ENCODE measurements at places on chromosomes 16 and 17.

DNA sequence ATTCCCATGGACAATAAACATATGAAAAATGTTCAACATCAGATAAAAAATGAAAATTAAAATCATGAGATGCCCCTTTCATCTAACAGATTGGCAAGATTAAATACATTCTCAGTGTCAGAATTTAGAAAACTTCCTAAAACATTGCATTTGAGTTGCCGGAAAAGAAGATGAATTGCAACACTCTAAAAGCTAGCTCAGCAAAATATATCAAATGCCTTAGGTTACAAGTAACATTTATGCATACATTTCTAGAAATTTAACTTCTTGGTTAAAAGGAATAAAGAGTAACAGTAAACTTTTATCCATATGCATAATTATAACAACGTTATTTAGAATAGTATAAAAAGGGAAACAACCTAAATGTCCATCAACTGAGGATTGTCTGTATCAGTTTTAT is 239.0 kb downstream of the PMP22 start:
- no peak for DNase-seq

GRCh38 chr16:78483124-78483992 is 383.9 kb downstream of the WWOX start:
- DNase-seq: no peak

DNA sequence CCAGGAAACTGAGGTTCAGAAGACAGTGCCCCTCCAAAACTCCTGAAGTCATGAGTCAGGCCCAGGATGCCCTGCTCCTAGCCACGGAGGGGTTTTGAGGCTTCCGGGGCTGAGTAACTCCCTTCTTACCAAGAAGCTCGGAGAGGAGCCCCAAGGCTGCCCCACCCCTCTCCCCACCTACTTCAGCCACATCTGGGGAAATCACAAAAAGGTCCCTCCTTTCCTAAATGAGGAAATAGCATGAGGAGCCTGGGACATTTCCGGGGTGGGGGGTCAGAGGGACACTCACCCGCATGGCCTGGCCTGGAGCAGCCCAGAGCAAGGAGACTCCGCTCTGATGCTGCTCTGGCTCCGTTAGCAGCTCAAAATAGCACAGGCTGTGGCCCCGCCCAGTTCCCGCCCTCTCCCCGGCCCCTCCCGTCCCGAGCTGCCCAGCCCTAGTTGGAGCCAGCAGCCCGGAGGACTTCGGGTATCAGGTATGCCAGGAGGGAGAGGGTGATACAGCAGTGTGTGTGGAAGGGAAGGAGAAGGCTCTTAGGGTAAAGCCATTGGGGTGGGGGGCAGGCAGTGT is 40.1 kb downstream of the MYO18A start:
- DNase-seq: peak; percentile 58

- no peak for DNase-seq
These were observed 88.8 kb upstream of the GSE1 start for GRCh38 chr16:85524365-85524629.

DNA sequence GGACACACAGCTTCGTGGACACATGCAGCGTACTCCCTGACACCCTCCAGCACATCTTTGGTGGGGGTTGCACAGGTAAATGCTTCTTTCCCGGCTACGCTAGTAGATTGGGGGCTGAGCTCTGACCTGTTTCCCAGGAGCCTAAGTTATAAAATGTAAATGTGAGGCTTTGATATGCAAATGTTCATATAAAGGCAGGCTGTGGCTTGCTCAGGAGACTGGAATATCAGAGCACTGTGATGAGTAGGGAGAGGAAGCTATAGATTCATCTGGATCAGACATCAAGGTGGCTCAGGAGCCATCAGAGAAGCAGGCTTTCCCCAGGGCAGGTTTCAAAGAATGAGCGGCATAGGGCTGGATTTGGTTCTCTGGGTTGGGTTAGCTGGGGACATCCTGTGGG is 3.4 kb upstream of the ETV4 start:
- no peak for DNase-seq

DNA sequence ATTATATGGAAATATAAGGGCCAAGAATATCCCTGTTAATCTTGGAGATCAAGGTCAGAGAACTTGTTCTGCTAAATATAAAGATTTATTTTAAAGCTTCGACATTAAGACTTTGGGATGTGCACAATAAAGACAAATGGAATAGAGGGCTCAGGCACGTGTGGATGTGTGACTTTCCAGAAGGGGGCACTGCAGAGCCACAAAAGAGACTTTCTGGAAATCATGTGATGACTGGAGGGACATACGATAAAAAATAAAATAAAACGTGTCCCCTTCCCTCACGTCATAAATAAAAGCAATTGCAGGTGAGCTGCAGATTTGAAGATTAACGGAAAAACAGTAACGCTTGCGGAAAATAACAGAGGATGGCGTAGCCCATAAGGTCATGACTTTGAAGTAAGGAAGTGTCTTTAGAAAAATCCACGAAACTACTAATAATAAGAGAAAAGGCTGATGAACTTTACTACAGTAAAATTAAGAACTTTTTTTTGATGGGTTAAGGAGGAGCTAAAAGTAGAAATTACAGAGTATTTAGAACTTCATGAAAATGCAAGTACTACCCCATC is 9.4 kb upstream of the ENGASE start:
- peak; percentile 65 for DNase-seq

- peak; percentile 41 for DNase-seq
These were observed 8.3 kb downstream of the MRPL27 start for GRCh38 chr17:50364715-50365114.

GRCh38 chr17:78774956-78775571 is 7.0 kb downstream of the CYTH1 start:
- DNase-seq: no peak

DNA sequence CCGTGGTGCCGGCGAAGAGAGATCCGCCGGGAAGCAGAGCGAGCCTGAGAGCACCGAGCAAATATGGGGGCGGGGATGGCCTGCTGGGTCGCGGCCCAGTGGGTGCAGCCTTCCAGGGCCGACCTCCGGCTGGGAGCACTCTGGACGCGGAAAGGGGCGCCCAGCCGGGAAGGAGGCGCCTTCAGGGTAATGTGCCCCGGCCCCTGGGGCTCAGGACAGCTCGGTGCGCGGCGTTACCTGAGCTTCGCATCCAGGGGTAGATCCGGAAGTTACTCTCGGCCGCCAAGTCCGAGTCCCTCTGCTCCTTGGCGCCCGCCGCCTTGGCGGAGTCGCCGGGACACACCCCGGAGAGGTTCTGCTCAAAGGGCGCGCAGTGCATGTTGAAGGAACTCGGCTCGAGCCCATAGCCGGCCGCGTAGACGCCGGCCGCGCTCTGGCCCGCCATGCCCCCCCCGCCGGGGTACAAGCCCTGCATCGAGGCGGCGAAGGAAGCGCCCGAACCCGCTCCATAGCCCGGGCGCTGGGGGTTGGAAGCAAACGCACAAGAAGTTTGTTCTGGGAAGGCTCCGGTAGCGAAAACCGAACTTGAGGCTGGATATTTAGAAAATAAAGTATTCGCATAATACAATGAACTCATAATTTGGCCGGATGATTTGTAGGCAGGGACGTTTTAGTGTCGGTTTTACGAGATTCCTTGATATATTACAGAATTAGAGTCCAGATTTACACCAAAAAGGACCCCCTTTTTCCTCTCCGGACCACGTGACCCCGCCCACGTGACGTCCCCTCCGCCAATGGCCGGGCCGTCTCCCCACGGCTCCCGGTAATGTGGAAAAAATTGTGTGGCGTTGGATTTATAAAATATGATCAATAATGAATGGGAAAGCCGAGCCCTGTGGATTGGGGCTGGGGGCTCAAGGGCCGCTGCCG is at the start of gene HOXB7:
Gene HOXB7, minus strand, starts transcription at position 736 of the 930 bp plus-strand sequence. Its CDS starts 99 bp downstream, at position 637.
- DNase-seq: no peak

DNA sequence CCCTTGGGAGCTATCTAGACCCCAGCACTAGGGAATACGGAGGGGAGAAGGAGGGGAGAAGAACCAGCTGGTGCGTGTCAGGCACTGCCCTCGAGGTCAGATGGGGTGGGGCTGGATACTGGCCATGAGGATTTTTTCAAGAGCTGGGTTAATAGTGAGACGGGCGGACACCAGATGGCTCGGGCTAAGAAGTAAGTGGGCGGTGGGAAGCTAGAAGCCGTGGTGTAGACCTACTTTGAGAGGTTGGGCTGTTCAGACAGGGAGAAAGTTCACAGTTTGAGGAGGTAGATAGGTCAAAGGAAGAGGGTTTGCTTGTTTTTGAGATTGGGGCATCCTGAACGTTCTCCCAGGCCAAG is 303.8 kb downstream of the SEC14L1 start:
- peak; percentile 68 for DNase-seq

DNA sequence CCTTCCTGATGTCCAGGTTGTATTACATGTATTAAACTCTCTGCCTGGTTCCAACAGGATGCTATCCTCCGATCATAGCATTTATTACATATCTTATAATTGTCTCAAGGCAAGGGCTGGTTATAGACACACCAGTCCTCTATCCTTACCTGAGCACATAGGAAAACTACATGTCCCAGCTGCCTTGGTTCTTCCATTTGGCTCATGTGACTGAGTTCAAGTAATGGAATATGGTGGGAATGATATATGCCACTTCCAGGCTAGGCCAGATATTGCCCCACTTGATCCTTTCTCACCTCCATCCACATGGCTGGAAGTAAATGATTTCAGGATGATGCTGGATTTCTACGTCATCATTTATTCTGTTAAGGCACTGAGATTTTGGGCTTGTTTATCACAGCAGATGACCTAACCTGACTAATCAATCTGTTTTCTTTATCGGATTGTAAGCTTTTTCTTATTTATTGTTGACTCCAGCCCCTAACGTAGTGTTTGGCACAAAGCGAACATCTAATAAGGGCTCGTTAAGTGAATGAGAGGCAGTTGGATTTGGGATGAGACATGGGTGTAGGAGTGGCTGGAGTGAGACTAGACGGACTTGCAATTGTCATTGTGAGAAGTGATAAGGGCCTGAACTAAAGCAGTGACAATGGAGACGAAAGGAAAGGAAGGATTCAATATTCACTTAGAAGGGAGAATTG is 8.2 kb upstream of the SHISA9 start:
- no peak for DNase-seq

- DNase-seq: peak; percentile 2
These were observed 85.3 kb upstream of the ATP2A3 start for GRCh38 chr17:4049546-4049945.

GRCh38 chr17:1486802-1487695 is 5.4 kb downstream of the MYO1C start:
- DNase-seq: peak; percentile 44

GRCh38 chr16:14505846-14506245 is 124.2 kb downstream of the PARN start:
- DNase-seq: peak; percentile 78

DNA sequence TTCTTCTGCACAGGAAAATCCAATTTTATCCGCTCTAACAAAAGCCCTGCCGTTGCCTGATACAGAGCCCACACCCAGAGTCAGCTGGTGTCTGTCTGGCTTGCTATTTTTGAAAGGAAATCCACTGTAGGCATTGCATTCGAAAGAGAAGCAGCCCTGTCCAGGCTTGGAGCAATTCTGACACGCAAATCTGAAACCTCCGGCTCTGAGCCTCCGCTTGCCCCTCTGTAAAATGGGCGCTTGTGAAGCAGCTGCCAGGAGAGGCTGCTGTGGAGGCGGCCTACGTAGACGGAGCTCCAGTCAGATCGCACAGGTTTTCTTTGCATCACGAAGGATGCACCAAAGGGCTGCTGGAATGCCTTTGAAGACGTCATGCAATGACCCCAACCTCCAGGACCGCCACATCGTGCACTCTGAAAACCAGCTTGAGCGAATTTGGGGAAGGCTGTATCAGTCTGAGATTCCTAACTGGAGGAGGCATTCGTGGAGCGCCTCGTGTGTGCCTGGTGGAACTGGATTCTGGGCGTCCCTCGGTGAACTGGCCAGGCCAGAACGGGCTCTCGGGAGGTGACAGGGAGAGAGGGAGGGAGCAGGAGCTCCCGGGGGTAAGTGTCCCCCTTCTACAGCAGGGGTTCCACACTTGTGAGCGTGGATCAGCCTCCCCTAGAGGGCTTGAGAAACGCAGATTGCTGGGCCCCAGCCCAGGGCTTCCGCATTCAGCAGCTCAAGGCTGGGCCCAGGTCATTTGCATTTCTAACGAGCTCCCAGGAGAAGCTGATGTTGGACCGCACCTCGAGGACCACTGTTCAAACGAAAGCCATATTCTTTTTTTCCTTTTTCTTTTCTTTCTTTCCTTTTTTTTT is 215.5 kb downstream of the MRTFB start:
- DNase-seq: peak; percentile 49

DNA sequence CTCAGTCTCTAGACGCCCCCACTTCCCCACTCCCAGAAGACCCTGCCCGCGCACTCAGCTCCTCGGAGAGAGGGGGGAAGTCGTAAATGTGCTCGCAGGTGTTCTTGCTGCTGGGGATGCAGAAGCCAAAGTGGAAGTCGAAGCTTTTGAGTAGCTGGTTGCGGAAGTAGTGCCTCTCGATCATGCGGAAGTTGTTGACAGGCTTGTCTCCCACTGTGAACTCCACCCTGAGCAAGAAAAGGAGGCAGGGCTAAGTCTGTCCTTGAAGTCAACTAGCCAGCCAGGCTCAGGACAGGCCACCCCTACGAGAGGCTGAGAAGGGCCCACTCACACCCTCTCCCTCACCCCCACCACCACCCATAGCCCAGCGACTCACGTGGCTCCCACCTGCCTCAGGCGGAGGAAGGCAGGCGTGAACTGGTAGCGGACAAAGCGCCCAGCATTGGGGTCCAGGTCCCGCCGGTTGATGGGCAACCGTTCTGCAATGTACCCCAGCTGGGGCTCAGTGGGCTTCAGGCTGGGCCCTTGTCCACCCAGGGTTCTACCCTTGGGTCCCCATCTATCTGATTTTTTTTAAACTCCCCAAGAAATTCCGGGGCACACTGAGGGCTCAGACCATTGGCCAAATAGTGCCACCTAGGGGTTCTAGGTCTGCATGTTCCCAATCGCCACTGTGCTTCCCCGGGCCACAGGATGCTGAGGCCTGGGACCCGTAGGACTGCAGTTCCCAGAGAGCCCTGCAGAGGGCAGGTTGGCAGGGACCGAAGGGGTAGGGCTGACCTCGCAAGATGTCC is 4.6 kb downstream of the UNC119 start:
- peak; percentile 77 for DNase-seq

- DNase-seq: peak; percentile 40
These were observed 470 bp upstream of the CDK3 start for GRCh38 chr17:76000016-76000754.

DNA sequence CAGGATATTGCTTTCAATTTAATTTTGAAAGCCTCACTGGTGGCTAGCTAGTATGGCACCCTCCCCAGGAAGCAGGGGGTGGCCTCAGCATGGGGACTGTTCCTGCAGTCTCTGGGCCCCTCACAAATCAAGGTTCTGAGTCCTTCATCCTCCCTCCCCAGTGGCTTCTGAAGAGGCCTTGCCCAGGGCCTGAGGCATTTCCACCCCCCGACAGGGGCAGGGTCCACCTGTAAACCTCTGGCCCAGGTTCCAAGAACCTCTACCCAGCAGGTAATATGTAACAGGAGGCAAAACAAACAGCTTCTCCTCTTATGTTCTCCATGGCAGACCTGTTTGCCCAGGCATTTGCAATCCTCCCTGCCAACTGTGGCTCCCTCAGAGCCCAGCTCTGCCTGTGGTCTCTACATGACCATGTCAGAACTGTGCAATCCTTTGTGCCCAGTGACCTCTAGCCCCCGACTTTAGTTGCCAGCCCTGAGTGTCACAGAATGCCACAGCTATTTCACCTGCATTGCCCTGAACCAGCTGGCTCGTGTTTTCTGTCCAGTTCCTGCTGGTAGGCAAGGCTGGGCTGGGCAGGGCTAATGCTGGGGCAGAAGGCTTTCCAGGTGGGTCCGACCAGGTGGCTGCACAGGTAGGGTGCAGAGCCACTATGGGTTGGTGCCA is 14.3 kb downstream of the ACSF2 start:
- DNase-seq: no peak

Data from fibroblast of pulmonary artery (primary cell).